ENCODE measurements at places on chromosomes 3 and 15. TPM values are rescaled to one million over a fixed set of nuclear protein-coding genes. Genes with fewer than 3 reads are reported as not detected.

The SKOR1 gene
- 0.17 TPM for total RNA-seq

The RBP2 gene
- not detected for total RNA-seq

The ANKUB1 gene
- total RNA-seq = not detected

- H3K27ac ChIP-seq = no peak overlapping the region
- DNase-seq = no peak
- peaks cover 14% of the 10 kb centered on the region for H3K4me1 ChIP-seq
Measured at GRCh38 chr3:98817547-98818041, 54.5 kb downstream of the ST3GAL6 start.

All from liver (tissue), 10 donors.